ENCODE measurements at places on chromosomes 4 and X. TPM values are rescaled to one million over a fixed set of nuclear protein-coding genes. Genes with fewer than 3 reads are reported as not detected.
A peak's percentile ranks its signal among the peaks of the same experiment; 100 is the strongest.

Gene TKTL1
- polyA plus RNA-seq, result 0.19 TPM

Gene MMGT1
- polyA plus RNA-seq, result 24.7 TPM

Gene TMSB15C
- 5.6 TPM for polyA plus RNA-seq

Gene P2RY8
- polyA plus RNA-seq, result 1.6 TPM

Gene EPHA5
- polyA plus RNA-seq, result 0.72 TPM

Gene PAGE4
- polyA plus RNA-seq, result not detected

Gene VCX3A
- 0.10 TPM for polyA plus RNA-seq

Gene NOX1
- 1.8 TPM for polyA plus RNA-seq

Gene CACNA1F
- 1.3 TPM for polyA plus RNA-seq

Gene GLRB
- 3.6 TPM for polyA plus RNA-seq

Gene CT45A3
- not detected for polyA plus RNA-seq

Gene RRH
- polyA plus RNA-seq, result 0.28 TPM

Gene SLC26A1
- polyA plus RNA-seq, result 10.1 TPM

Gene RBM10
- 39.5 TPM for polyA plus RNA-seq

Gene SHISA3
- polyA plus RNA-seq, result 13.2 TPM

Gene SLC25A43
- 13.2 TPM for polyA plus RNA-seq

DNA sequence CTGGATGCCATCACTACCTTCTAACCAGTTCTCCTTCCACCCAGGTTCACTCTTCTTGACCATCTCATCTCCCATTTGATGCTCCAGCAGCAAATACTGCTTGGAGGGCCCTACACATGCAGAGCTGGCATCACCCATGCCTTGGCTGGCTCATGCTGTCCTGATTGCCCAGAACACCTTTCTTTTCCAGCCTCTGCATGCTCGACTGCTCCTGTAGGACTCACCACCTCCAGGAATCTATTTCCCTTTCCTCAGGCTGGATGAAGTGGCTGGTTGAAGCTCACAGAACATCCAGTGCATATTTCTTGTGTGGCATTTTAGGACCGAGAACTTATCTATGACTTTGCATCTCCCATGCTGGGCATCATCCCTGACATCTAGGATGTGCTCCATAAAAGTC is 148.3 kb downstream of the CPEB2 start:
- DNase-seq, result no peak
- H3K27me3 ChIP-seq, result no peaks in the 10 kb centered on the region
- no peak overlapping the region for H3K27ac ChIP-seq
- H3K4me3 ChIP-seq, result no peak overlapping the region
- no peaks in the 10 kb centered on the region for H3K4me1 ChIP-seq
- no peaks in the 10 kb centered on the region for H3K36me3 ChIP-seq

- H3K27me3 ChIP-seq, result peaks cover 64% of the 10 kb centered on the region
- H3K36me3 ChIP-seq, result no peaks in the 10 kb centered on the region
- peak overlapping the region; percentile 47 for H3K27ac ChIP-seq
- H3K4me3 ChIP-seq, result peak overlapping the region; percentile 49
- DNase-seq, result no peak
Observed at GRCh38 chr4:183906739-183907651, 1.9 kb downstream of the STOX2 start.

- H3K4me1 ChIP-seq, result peaks cover 8% of the 10 kb centered on the region
- no peak for DNase-seq
- no peak overlapping the region for H3K4me3 ChIP-seq
- no peaks in the 10 kb centered on the region for H3K36me3 ChIP-seq
Observed at GRCh38 chr4:161919442-161920220, 244.2 kb downstream of the FSTL5 start.

- no peak overlapping the region for H3K4me3 ChIP-seq
- no peaks in the 10 kb centered on the region for H3K27me3 ChIP-seq
- H3K4me1 ChIP-seq, result no peaks in the 10 kb centered on the region
- no peak for DNase-seq
Observed at GRCh38 chrX:24858004-24858746, 157.6 kb downstream of the ARX start.

- H3K36me3 ChIP-seq, result no peaks in the 10 kb centered on the region
- no peak overlapping the region for H3K4me3 ChIP-seq
- no peaks in the 10 kb centered on the region for H3K4me1 ChIP-seq
- H3K27ac ChIP-seq, result no peak overlapping the region
Observed at GRCh38 chr4:121421594-121421993, 40.8 kb upstream of the QRFPR start.

DNA sequence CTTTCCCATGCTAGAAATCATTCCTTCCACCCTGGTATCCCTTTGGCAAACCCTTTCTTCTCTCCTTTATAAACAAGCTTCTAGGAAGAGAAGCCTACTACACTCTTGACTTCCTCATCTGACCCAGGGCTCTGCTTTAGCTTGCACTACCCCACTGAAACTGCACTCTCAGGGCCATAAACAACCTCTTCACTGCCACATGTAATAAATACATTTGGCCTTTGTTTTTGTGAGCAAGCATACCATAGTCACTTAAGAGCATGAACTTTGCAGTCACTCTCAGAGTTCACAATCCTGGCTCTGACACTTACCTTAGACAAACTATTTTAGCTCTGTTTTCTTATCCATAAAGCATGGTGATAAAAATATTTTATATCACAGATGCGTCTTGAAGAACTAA is 50.7 kb upstream of the USP38 start:
- H3K27ac ChIP-seq, result peak overlapping the region; percentile 76
- peaks cover 14% of the 10 kb centered on the region for H3K4me1 ChIP-seq
- no peaks in the 10 kb centered on the region for H3K36me3 ChIP-seq
- peak; percentile 64 for DNase-seq
- no peak overlapping the region for H3K4me3 ChIP-seq

- DNase-seq, result no peak
- H3K36me3 ChIP-seq, result no peaks in the 10 kb centered on the region
- H3K4me3 ChIP-seq, result no peak overlapping the region
- H3K4me1 ChIP-seq, result no peaks in the 10 kb centered on the region
- no peaks in the 10 kb centered on the region for H3K27me3 ChIP-seq
- H3K27ac ChIP-seq, result no peak overlapping the region
Observed at GRCh38 chr4:125283707-125284279, 31.0 kb upstream of the FAT4 start.

GRCh38 chr4:119211867-119212233 is 663 bp upstream of the USP53 start:
- H3K27me3 ChIP-seq, result no peaks in the 10 kb centered on the region
- peak overlapping the region; percentile 81 for H3K4me3 ChIP-seq
- DNase-seq, result no peak
- peak overlapping the region; percentile 97 for H3K27ac ChIP-seq

GRCh38 chr4:29142708-29143107 is 1577.5 kb upstream of the PCDH7 start:
- H3K4me3 ChIP-seq, result no peak overlapping the region
- H3K27ac ChIP-seq, result no peak overlapping the region
- no peaks in the 10 kb centered on the region for H3K36me3 ChIP-seq
- DNase-seq, result no peak
- no peaks in the 10 kb centered on the region for H3K27me3 ChIP-seq

GRCh38 chrX:8805974-8806373 is 4.8 kb upstream of the FAM9A start:
- H3K4me3 ChIP-seq, result no peak overlapping the region
- no peak overlapping the region for H3K27ac ChIP-seq
- no peaks in the 10 kb centered on the region for H3K36me3 ChIP-seq
- no peaks in the 10 kb centered on the region for H3K4me1 ChIP-seq
- no peaks in the 10 kb centered on the region for H3K27me3 ChIP-seq

DNA sequence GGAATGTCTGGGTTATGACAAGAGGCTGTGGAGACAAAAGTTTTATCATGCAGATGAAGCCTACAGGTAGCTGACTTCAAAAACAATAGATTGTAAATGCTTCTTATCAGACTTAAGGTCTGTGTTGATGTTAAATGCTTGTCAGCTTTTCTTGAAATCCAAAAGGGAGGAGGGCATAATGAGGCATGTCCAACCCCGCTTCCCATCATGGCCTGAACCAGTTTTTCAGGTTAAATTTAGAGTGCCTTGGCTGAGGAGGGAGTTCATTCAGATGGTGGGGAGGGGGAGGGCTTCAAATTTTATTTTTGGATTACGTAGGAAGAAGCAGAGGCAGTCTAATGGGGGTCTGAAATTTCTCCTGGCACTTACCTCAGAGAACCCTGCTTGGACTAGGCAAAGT is 207.7 kb upstream of the HDX start:
- no peak for DNase-seq
- H3K27me3 ChIP-seq, result no peaks in the 10 kb centered on the region
- no peak overlapping the region for H3K27ac ChIP-seq
- H3K4me3 ChIP-seq, result no peak overlapping the region
- H3K4me1 ChIP-seq, result peaks cover 5% of the 10 kb centered on the region

DNA sequence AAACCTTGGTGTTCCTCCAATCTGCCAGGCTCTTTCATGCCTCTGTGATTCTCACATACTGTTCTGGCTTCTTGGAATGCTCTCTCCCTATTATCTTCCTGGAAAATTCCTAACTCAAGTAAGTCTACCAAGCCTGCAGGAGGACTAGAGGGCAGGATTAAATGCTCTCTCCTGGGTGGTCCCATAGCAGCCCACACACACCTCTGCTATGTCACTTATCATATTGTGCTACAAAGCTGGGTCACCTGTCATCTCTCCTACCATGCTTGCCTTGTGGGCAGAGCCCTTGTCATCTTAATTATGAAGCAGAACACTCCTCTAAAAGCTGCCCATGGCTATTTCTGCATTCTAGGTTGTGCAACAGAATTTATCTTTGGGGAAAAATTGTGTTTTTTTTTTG is 344.5 kb upstream of the NOCT start:
- DNase-seq, result no peak
- H3K4me3 ChIP-seq, result no peak overlapping the region
- no peaks in the 10 kb centered on the region for H3K36me3 ChIP-seq
- H3K27ac ChIP-seq, result no peak overlapping the region
- H3K4me1 ChIP-seq, result no peaks in the 10 kb centered on the region

DNA sequence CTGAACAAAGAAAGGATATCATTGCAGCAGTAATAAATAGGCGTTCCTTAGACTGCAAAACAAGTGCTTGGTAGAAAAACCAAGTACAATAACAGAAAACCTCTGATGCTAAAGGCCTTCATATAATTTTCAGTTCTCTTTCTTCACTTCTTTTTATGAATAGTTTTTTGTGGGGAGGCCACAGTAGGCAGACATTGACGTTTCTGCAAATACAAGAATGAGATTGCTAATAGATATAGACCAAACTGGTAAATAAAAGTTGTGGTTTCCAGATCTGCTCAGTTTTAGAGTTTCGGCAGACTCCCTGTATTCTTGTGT is 57.0 kb upstream of the RAP1GDS1 start:
- DNase-seq, result no peak
- H3K36me3 ChIP-seq, result no peaks in the 10 kb centered on the region
- no peaks in the 10 kb centered on the region for H3K27me3 ChIP-seq

GRCh38 chr4:5952286-5952974 is 59.5 kb upstream of the CRMP1 start:
- H3K4me1 ChIP-seq, result no peaks in the 10 kb centered on the region
- no peak overlapping the region for H3K27ac ChIP-seq
- no peaks in the 10 kb centered on the region for H3K36me3 ChIP-seq
- no peak overlapping the region for H3K4me3 ChIP-seq

Measured in large intestine (tissue), 12 donors.